ENCODE measurements at places on chromosomes 2 and 18.

DNA sequence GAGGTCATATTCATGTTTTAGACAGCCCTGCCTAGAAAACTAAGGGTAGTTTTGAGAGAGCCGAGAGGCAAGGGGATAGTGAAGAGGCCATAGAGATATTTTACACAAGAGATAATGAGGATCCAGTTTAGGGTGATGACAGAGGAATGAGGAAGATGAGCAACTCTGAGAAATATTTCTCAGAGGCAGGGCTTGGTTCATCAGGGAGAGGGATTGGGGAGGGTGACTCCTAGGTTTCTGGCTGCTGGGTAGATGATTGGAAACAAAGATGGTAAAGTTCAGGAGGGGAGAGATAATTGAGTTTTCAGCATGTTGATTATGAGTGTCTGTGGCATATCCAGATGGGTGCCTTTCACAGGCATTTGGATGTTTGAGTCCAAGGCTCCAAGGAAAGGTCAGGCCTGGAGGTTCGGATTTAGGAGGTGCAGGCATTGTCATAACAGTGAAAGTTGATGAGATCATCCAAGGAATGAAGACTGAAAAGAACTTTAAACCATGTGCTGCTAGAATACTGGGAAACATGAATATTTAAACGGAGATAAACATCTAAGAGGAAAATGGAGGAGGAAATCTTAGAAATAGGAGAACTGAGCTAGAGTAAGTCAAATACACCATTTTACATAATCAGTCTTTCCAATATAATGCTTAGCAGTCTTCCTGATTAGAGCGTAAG lies 7.4 kb downstream of the MYL12B start:
- DNase-seq = no peak

GRCh38 chr2:97761192-97761591 lies 47.8 kb downstream of the ZAP70 start:
- no peak for DNase-seq

GRCh38 chr2:96025194-96025492 lies 9.6 kb downstream of the GPAT2 start:
- DNase-seq = no peak

DNA sequence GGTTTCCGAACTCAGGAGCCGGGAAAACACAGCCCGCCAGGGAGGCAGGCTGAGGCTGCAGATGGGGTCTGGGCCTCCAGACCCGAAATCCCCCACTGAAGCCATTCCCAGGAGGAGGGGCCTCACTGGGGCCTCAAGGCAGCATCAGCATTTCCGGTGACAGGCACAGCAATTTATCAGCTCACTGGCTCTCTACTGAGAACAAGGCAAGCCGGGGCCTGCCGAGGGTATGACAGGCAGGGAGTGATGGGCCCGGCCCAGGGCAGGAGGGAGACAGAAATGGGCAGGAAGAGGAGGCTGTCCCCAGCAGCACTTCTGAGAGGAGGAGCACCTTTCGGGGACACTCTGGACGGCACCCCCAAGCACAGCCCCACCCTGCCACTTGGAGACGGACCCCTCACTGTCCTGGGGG lies 12.5 kb downstream of the SDC1 start:
- DNase-seq = no peak

- DNase-seq = peak; percentile 59
Measured at GRCh38 chr2:85648619-85649018, 19.4 kb downstream of the SFTPB start.

DNA sequence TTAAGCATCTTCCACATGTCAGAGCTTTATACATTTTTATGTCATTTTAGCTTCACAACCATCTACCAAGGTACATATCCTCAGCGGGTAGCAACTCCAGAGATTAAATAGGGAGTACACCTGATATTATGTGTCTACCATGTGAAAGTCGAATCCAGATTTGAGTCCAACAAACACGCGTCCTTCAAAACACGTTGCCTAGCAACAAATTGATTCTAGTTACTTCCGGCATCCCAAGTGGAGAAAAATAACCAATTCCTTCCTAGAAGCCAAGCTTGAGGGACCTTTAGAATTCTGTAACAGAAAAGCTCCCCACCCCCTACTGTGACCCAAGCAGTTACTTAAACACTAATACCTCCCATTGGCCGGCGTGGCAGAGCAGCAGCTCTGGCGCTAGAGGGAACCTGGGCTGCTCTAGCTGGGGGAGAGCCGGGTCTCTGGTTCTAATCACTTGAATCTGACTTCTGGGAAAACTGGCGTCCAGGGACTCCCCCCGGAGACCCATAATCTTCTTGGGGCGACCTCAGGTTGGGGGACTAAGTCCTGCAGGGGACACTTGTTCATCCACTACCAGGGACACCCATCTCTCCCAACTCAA lies at the start of gene ERICH2:
TSS of gene ERICH2 (plus strand) at position 371 of the 598 bp plus-strand sequence. CDS start 304 bp downstream, outside the sequence.
- DNase-seq = peak; percentile 61

GRCh38 chr18:48621240-48621639 lies 82.4 kb downstream of the CTIF start:
- DNase-seq = no peak

DNA sequence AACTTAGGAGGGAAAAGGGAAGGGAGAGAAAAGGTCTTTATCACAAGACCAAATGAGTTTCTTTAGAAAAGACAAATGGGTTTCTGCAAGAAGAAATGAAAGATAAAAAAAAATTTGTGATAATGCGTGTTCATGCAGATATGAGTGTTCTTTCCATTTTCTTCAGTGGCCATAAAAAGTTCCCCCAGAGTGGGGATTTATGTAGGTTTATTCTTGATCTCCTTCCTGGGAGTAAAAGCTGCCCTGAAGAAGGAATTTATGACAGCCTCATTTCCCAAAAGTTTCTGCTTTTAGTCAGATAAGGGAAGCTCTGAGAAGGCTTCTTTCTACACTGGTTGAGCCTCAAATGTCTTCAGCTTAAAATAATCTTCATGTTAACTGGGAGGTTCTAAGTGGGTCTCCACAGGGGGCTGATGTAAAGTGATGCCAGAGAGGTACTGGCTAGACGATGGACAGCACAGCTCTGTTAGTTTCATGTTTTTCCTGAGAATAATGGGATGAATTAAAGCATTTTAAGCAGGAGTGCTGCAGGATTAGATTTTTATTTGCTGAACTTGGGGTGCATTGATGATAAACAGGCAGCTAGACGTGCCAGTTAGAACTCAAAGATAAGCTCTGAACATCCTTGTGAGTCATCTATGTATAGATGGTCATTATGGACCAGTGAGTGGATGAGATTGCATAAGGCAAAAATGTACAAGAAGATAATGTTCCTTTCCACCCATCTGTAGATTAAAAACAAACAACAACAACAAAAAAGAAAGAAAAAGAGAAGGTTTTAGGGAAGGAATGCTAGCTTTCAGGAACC lies 99.4 kb upstream of the MSH2 start:
- peak; percentile 28 for DNase-seq

DNA sequence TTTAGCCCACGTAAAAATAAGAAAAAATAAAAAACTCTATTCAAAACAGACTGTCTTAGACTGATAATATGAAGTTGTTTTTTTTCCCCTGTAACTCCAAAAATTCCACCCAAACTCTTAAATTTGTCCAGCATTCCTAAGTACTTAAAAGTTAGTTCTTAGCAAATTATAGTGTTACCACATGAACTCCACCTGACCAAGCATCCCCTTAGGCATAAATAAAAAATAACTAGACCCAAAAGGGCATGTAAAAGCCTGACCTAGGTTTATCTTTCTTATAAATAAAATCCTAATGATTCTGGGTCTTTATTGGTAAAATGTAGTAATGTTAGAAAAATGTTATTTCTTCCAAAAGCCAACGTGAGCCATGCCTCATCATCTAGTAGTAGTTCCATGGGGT lies 54.3 kb downstream of the TTC21B start:
- DNase-seq = no peak

DNA sequence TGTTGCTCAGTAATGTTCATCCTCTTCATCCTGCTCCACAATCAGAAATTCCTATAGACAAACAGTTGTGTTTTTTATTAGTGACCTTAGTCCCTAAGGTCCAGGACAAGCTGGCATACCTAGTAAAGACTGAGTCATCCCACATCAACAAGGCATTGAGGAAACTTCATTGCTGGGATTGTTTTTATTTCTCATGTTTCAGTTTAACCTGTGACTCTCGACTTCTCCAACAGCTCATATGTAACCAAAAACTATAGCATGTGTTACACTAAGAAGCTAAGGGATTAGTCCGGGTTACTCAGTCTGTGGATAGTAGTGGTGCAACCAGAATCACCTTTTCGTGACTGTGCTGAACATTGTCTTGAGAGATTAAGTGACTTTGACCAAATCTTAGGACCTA lies 292.1 kb downstream of the RDH14 start:
- no peak for DNase-seq

GRCh38 chr18:21820033-21820810 lies 79.6 kb downstream of the MIB1 start:
- peak; percentile 36 for DNase-seq

- peak; percentile 48 for DNase-seq
Measured at GRCh38 chr2:27322301-27322765, 564 bp downstream of the MPV17 start.

DNA sequence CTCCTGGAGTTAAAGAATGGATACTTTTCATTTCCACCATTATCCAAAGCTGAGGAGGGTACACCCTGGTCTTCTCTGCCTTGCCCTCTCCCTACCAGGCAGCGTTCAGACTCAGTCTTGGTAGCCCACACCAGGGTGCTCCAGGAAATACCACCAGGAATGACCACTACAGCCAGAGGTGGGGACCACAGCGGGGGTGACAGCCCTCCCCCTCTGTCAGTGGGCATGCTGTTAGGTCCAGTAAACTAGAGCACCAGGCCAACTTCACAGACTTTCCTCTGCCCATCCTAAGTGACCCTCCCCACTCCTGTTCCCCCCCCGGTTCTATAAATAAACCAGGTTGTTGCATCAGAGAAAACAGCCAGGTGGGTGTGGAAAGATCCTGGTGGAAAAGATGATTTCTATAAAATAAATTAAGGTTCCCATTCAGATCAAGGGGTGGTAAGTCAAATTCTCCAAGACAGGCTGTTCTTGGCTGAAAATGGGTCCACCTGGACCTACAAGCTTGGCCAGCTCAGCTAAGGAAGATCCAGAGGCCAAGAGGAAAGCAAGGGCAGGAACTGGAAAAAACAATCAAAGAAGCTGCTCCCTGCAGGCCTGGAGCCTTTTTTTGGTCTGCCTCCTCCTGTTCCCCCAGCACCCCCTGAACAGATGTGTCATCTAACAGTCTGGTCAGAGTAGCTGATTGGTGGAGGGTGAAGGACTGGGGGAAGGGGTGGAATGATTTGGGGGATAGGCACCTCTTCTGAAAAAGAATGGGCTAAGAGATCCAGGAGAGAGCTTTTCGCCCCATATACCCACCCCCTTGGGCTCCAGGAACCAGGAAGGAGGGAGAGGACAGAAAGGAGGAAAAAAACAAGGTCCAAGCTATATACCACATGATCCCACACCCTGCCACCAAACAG lies 2.3 kb downstream of the RAB11FIP5 start:
- DNase-seq = no peak

GRCh38 chr2:99680946-99681345 lies 191.1 kb upstream of the REV1 start:
- no peak for DNase-seq

DNA sequence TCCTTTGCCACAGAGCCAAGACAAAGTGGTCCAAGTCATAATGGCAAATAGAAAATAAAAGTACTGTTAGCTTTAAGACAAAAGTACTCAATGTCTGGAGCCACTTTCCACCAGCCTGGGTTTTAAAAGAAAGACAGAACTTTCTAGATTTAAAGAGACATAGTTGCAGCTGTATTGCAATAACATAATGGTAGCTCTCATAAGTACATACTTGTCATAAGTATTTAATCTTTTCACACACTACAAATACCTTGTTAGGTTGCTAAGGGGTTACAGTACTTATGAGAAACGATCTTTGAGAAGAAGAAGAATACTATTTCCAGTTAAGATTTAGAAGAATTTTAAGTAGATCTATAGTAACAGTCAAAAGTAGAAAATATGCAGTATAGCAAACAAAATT lies 28.9 kb upstream of the AQP4 start:
- DNase-seq = no peak

DNA sequence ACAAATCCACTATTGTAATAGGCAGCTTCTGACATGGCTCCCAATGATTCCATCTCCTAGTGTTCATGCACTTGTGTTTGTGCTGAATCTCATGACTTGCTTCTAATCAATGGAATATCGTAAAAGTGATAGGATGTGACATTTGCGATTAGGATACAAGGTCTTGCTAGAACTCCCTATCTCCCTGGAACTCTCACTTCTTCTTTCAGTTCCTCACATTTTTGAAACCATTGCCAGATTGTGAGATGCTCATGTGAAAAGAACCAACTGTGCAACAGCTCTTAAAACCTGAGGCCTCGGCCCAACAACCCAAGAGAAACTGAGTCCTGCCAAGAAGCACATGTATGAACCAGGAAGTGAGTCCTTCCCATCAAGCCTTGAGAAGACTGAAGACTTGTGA lies 226.9 kb upstream of the DTNA start:
- no peak for DNase-seq

DNA sequence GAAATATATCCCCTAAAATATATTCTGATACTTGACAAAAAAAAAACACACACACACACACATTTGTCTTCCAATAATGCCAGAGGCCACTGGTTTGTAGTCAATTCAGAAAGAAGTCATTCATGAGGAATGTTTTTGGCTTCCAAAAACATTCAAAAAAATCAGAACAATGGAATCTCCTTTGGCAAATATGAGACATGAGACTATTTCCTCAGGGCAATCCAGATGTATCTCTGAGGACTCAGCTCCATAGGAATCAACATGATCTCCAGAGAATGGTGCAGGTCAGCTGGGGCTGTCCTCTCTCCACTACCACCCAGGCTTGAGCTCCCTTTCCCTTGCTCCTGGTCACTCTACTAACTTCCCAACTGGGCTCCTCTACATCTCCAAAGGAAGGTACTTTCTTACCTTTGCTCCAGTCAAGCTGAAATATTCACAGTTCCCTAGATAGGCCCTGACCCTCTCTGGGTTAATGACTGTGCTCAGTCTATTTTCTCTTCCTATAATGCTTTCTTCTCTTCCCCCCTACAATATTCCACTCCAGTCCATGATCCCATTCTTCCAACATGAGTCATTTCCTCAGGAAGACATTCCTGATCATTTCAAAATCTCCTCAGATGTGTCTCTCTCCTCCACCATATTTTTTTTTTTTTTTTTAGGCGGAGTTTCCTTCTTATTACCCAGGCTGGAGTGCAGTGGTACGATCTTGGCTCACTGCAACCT lies 145.3 kb downstream of the C1D start:
- DNase-seq = no peak

DNA sequence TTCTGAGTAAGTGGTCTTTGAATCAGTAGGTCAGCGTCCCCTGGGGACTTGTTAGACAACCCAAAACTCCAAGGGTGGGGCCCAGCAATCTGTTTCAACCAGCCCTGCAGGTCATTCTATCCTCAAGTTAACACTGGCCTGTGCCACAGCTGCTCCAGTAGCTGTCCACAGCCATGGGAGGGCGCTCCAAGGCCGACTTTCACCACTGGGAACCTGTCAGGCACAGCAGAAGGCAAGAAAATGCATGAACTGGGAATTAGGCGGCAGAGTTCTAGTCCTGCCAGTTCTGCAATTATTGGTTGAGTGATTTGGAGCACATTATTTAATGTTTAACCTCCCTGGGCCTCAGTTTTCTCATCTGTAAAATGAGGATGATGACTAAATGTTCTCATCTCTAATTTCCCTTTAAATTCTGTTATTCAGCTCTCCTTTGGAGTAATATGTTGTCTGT lies 17.4 kb upstream of the MRPL33 start:
- peak; percentile 81 for DNase-seq
